Iris pigment epithelial cell (primary cell): ENCODE measurements at places on chromosomes 11 and 22.

DNA sequence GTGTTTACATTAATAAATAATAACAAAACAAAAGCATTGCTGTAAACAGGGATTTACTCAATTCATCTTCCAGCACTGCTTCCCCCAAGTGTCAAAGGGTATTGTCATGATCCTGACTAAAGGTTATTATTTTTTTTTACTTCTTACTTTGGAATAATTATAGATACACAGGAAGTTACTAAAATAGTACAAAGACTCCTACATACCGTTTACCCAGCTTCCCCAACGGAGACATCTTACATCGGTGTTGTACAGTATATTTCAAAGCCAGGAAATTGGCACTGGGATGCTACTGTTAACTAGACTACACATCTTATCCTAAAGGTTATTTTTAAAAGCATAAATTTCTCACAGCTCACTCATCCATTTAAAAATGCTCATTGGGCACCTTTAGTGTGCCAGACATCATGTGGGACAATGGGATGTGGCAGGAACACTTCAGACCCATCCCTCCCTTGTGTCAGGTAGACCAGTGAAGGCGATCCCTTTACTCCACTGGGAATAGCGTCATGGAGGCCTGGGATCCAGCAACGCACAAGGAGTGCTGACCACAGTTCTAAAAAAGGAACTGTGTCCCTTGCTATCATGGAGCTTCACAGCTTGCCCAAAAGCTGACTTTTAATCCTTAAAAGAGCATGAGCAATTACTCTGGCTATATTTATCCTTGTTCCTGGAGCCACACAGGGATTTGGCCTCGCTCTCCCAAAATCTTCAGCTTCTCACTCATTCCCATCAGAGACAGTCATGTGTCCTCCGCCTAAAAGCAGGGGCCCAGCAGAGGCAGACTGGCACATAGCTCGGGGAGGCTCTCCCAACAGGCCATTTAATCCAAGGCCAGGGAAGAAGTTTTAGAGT, 3.1 kb upstream of the IRAG1 start:
- no peak for DNase-seq

- no peak for DNase-seq
These were observed 7.2 kb upstream of the HBD start for GRCh38 chr11:5241458-5241857.

- DNase-seq, result no peak
These were observed 82.7 kb downstream of the RASSF10 start for GRCh38 chr11:13091804-13092203.

DNA sequence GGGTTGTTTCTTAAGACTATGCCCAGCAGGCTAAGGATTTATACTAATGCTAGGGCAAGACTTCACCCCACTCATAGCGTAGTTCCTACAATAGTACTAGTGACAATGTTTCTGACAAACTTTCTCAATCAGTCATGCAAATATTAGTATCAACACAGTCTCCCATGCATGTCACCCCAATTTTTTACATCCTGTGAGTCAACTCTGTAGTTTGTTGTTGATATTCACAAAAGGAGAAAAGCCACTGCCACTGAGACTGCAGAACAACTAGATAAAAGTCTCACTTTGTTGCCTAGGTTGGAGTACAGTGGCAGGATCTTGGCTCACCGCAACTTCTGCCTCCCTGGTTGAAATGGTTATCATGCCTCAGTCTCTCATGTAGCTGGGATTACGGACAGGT, 155.2 kb downstream of the RBFOX2 start:
- DNase-seq, result no peak

- no peak for DNase-seq
These were observed 1.9 kb upstream of the ROBO4 start for GRCh38 chr11:124899383-124900145.

DNA sequence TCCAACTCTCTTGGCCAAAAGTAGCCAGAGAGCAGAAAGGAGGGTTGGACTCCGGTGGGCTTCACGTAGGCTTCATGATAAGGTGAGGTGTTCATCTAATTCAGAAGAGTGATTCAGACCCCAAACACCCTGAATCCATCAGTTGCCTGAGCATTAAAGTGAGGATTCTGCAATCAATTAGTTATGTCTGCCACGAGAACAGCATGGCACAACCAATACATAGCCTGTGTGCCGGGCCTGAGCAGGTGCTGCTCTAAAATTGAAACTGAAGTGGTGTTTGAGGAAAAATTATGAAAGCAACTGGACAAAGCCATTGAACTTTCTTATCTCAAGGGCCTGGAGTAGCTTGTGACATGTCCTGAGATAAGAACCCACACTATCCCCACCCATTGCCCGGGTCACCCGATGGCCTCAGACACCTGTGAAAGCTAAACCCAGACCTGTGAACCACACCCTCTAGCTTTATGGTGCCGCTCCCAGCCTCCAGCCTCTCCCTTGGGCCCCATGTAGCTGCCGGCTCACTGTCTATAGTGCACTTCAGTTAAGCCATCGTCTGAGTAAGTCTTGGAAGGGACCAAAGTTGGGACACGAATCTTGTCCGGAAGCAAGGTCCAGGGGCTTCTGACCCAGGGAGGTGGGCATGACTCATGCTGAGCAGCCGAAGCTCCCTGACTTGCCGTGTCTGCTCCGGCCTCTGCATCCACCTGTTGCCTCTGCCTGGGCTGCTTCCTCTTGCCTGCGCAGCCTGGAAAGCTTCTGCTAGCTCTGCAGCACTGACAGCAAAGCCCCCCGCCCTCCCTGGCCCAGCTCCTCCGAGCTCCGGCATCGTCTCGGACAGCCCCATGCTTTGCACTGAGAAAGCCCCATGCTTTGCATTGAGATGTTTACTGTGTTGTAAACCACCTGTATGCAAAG, 5.7 kb upstream of the MYEOV start:
- no peak for DNase-seq

GRCh38 chr11:78737891-78738290, 163.2 kb upstream of the NARS2 start:
- no peak for DNase-seq

- peak; percentile 16 for DNase-seq
These were observed 12.0 kb downstream of the FGF3 start for GRCh38 chr11:69807106-69807815.

- no peak for DNase-seq
These were observed 3.3 kb downstream of the C2CD2L start for GRCh38 chr11:119110439-119110838.

- no peak for DNase-seq
These were observed 338.9 kb upstream of the CADM1 start for GRCh38 chr11:115843111-115843510.

- no peak for DNase-seq
These were observed 41.9 kb downstream of the UVRAG start for GRCh38 chr11:75856912-75857311.

DNA sequence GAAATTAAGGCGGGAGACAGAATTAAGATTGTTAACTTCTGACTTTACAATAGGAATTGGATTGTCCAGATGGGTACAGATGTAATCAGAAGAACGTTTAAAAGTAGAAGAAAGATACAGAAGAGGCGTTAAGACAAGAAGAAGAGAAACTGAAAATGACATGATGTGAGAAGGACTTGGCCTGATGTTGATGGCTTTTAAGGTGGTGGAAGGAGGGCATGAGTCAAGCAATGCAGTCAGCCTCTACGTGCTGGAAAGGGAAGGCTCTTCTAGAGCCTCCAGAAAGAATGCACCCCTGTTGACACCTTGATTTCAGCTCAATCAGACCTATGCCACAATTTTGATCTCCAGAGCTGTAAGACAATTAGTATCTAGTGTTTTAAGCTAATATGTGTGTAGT, 466.9 kb upstream of the LRRC4C start:
- no peak for DNase-seq

DNA sequence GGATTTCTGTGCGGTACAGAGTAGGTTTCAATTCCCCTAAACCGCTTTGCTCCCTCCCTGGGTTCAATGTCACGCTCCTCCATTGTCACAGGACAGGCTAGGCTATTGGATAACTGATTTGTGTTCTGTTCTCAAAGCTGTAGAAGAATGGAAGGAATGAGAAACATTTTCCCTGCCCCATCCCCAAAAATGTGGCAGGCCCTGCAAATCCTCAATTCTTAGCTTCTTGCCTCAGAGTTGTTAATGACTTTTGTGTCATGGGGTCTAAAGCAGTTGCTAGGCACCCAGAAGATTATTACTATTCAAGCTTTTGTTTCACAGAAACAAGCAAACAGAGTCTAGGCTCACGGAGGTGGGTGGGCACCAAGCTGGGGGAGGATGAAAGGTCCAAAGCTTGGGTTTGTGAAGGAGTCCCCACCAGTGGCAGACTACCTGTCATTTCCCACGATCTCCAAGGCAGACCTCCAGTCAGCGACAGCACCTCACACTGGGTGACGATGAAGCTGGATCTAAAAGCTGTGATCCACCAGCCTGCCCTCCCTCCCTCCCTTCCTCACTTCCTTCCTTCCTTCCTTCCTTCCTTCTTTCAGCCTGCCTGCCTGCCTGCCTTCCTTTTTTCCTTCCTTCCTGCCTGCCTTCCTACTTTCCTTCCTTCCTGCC, 1080.2 kb downstream of the OPCML start:
- DNase-seq, result no peak

GRCh38 chr11:47161890-47162289, 14.8 kb downstream of the ARFGAP2 start:
- DNase-seq, result no peak

DNA sequence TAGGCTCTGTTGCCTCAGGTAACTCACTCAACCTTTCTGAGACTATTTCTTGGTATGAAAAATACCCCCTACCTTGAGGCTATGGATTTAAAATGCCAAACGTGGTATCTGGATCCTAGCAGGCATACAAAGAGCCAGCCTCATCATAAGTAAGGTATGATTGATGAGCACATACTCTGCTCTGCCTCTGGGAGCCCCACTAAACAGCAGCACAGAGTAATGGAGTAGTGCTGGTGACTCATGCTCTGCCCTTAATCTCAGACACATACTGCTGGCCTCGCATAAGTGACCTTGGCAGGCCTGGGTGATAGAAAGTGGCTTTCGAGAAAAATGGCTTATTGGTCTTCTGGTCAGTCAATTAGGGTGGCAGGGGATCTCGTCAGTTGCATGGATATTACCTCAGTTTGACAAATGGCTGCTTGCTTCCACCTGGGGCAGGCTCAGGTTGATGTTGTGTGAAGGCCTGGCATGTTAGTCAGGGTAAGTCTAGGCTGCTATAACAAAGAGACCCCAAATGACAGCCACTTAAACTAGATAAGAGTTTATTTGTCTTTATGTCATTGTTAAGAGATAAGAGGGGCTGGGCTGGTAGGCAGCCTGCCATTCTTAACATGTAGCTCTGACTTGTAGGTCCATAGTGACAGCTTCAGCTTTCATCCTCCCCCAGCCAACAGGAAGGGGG, 15.2 kb upstream of the SLC6A5 start:
- peak; percentile 34 for DNase-seq

DNA sequence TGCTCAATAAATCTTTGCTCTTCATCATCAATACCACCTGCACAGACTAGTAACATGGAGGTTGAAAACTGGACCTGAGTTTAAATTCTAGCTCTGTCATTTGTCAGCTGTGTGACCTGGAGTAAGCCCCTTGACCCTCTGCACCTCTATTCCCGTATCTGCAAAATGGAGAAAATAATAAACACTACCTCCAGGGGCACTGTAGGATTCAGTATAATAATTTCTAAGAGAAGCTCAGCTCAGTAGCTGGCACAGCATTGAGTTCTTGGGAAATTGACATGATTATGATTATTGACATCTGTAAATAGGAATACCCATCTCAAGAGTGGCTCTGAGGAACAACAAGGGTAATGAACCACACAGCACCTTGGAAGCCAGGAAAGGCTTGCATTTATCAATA, 78.4 kb downstream of the MN1 start:
- no peak for DNase-seq

GRCh38 chr11:11464555-11464954, 111.5 kb upstream of the CSNK2A3 start:
- DNase-seq, result peak; percentile 18

DNA sequence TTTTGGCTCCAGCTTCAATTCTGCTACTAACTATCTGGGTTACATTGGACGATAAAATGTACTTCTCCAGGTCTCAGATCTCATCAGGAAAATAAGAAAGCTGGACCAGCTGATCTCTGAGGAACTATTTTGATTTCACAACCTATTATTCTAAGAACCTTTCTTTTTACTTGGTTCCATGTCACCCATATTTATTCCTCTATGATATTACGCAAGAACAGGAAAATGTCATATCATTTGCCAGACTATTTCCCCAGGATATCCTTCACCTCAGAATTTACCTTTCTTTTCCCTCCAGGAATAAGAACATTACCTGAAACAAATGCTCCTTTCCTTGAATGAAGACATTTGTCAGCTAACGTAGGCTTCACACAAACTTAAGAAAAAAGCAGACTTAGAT, 387.5 kb upstream of the RAG2 start:
- DNase-seq, result no peak

DNA sequence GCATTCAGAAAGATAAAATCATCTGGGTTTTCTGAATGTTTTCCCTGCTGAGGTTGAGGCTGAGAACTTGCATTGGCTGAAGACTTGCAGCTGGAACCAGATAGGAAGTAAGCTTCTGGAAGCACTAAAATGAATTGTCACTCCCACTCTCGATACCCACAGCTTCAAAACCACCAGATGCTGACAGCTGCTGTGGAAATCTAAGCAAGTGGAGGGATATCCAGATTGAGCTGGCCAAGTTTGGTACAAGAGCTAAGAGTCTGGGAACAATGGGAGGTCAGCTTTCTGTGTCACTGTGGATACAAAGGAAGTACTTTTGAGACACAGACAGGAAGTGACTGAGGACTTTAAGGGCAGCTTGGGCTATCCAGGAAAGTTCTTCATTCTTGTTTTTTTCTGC, 51.3 kb upstream of the CD44 start:
- no peak for DNase-seq

DNA sequence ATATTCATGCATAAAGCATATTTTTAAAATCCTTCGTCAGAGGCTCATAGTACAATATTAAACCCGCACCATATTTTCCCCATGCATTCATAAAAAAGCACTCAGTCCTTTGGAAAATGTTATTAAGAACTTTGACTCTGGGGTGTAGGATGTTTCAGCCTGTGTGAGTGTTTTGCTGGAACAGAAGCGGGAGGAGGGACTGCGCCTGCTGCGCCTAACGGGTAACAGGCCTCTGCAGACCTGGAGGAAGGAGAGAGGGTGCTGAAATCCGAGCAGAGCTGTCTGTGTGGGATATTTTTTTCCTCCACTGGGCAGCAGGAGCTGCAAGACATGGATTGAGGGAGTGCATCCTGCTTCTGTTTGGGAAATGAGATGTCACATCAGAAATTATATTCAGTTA, 483.0 kb downstream of the BRD1 start:
- no peak for DNase-seq
